ENCODE measurements at places on chromosomes 13 and 19.

DNA sequence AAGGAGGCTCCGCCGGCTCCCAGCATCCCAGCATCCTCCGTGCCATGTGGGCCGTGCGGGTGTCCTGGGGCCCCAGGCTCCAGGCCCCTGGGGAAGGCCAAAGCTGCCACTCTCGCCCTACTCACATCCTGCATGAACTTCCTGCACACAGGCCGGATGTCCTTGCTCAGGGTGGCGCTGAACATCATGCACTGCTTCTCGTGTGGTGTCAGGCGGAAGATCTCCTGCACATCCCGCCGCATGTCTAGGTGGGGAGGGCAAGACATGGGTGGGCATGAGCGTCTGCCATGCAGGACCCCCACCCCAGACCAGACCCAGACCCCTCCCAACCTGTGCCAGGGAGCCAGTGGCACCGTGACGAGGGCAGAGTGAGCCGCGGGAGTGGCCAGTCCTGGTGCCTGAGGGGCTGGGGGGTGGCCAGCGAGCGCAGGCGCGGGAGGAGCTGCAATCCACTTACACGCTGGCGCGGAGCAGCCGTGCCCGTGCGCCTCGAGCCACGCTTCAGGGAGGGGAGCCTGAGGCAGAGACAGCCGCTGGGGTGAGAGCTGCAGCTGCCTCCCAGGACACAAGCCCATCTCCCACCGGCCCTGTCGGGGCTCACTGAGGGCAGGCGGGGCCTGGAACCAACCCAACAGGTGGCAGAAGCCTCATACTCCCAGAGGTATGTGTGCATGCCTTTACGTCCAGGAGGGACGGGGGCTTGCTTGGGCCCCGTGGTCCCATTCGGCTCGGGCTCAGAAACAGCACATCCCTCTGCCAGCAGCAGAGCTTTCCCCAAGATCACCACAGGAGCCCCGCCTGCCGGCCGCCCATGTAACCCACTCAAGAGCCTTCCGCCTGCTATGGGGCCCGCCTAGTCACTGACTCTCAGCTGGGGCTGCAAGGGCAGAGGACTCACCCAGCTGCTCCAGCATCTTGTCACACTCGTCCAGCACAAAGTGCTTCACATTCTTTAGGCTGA lies 8.8 kb downstream of the DDX39A start:
- no peak for DNase-seq

DNA sequence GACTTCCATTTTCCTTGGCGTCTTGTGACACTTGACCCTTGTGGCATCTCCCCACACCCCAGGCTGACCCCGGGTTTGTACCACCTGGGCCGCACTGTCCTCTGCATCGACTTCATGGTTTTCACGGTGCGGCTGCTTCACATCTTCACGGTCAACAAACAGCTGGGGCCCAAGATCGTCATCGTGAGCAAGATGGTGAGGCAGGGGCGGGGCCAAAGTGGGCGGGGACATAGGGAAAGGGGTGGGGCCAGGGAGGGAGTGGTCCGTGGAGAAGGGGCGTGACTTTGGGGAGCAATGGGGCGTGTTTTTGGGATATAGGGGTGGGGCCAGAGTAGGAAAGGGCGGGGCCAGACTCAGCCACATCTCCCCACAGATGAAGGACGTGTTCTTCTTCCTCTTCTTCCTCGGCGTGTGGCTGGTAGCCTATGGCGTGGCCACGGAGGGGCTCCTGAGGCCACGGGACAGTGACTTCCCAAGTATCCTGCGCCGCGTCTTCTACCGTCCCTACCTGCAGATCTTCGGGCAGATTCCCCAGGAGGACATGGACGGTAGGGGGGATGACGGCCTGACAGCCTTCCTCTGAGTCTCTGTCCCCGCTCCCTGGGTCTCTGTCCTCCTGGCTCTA lies 42.8 kb downstream of the TRPM4 start:
- no peak for DNase-seq

GRCh38 chr19:1082928-1083816 lies 12.0 kb downstream of the POLR2E start:
- DNase-seq, result no peak

DNA sequence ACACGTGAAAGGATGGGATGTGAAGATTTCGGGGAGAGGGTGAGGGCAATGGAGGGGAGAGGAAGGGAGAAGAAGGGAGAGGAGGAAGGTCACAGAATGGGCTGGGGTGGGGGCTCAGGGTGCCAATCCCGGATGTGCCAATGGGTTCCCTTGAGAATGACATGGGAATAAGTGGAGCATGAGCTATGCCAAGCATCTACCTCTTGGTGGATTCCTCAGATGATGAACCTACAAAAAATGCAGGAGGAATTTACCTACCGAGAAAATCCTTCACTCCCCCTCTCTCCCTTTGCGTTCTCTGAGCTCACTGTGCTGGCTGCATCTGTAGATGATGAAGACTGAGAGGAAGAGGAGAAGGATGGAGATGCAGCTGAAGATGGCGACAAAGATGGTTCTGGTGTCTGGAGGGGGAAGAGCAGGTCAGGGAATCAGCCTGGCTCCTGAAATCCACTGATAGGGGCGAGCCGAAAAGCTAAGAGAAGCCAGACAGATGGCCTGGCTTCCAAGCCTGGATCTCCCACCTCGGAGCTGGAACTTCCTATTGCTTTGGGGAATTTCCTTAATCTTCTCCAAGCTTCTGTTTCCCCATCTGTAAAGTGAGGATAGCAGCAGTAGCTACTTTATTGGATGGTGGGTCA lies 21.6 kb downstream of the VSTM1 start:
- DNase-seq, result no peak

DNA sequence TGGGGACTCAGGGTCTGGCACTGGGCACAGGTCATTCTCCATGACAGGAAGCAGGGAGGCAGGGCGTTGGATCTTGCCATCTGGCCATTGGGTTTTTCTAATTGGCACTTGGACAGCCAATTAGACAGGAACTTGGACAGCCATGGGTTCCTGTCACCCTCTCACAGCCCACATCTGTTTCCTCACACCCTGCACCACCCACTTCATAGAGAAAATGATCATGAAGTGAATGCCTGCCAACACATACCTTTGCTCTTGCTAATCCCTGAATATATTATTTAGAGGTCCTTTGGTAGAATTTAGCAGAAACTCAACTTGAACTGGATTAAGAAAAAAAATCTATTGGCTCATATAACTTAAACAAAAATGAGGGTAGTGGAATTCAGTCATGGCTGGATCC lies 4.9 kb upstream of the OLFM2 start:
- no peak for DNase-seq

Data from cortex of kidney (tissue), 1 donor.